HT1080 (cell line): ENCODE measurements at places on chromosomes 6 and 20. TPM values are rescaled to one million over a fixed set of nuclear protein-coding genes. Genes with fewer than 3 reads are reported as not detected.
A peak's percentile ranks its signal among the peaks of the same experiment; 100 is the strongest.

DNA sequence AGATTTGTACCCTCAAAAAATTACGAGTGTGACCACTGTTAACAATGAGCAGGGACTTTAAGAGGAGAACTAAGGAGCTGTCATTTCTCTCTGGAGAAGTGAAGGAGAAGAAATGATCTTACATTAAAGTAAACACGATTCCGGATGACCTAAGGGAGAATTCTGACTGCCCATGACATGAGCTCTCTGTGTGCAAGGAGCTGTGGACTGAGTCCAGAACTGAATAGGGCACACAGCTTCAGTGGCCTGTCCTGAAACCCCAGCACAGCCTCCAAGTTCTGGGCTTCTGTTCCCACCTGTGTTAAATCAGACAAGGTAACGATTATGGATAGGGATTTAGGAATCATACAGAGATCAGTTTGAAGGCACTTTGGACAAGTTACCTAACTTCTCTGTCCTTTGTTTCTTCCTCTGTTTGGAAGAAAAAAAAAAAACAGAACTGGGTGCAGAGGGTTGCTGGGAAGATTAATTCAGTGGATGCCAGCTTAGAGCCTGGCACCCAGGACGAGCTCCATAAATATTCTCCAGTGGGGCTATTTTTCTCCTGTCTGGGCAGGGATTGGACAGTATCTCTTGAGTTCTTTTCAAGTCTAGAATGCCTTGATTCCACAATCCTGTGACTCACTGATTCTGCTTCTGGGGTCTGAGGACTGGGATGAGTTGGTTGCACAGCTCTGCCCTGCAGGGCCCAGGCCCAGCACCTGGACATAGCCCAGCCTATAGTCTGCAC is 65.7 kb downstream of the MRPL14 start:
- peak; percentile 39 for DNase-seq

DNA sequence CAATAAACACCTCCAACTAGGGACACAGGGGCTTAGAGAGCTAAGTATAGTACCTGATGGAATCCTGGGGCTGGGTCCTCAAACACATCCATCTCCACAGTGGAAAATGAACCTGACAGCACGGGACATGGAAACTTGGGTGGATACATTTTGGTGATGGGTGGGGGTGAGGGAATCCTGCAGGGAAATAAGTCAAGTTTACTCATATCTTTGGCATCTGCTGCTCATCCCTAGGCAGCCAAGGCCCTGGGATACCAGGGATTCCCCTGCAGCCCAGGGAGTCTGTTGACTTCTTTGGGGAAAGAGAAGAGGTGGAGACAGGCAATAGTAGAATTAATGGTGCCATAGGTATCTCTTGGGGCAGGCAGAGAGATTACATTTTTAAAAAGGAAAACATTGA is 6.6 kb downstream of the APOBEC2 start:
- no peak for DNase-seq

DNA sequence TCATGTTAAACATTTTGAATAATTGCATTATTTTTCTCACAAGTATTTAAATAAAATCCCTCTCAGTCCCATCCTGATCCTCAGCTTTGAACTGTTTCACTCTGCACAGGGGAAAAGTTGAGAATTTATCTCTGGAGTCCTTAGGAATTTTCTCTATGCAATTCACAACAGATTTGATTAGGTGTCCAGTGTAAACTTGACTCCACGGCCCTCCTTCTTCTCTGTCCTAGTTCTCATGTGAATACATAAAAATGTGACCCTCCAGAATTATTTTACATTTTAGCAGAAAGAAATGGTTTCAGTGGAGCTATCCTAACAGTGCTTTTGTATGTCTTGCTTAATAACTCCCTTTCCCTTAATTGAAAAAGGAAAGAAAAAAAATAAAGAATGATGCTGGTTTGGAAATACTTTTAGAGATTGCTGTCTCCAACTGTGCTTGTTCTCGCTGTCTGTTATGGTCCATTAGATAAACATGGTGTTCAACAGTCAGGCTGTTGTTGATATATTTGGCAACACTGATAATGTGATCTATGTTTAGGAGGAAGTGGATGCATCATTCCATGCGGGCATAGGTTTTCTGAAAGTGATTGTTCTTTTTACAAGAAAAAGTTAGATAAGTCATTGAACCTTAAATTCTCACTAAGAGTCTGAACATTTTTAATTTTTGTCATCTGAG is 599.4 kb upstream of the CITED2 start:
- peak; percentile 64 for DNase-seq

DNA sequence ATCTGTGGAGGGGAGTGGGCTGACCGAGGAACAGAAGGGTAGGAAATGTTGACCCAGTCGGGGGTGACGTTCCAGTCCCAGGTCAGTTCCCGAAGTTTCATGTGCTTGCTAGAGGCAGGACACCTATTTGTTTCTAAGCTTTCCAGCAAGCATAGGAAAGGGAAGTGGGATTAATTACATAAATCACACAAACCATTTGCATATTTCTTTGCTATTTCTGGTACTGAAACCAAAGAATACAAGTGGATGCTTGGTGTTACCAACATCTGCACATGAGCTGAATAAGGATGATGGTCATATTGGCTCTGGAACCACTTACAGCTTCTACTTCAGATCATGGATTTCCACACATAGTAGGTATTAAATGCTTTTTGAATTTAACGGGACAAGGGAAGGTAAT is 546.5 kb downstream of the PRKN start:
- no peak for DNase-seq

DNA sequence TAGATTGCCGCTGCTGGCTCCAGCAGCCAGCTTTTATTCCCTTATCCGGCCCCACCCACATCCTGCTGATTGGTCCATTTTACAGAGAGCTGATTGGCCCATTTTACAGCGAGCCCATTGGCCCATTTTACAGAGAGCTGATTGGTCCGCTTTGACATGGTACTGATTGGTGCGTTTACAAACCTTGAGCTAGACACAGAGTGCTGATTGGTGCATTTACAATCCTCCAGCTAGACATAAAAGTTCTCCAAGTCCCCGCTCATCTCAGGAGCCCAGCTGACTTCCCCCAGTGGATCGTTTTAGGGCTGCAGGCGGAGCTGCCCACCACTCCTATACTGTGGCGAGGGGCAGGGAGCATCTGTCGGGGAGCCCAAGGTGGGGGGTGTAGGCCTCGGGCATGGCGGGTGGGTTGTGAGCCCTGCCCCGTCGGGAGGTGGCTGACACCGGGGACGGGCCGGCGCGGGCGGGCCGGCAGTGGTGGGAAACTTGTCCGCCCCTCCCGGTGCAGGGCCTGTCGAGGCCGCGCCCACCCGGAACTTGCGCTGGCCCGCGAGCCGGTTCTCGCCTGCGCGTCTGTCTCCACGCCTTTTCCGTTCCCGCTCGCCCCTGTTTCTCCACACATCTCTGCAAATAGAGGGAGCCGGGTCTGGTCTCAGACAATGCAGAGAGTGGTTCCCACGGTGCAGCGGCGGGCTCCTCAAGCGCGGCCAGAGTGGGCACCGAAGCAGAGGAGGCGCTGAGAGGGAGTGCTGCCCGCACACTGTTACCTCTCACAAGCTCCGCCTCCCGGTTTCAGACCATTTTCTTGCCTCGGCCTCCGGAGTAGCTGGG is 86.1 kb upstream of the STMND1 start:
- DNase-seq: no peak

- peak; percentile 85 for DNase-seq
Measured at GRCh38 chr6:129672881-129673631, 36.9 kb downstream of the ARHGAP18 start.

GRCh38 chr20:61445741-61446140 is 193.7 kb downstream of the CDH4 start:
- DNase-seq: no peak

ELOVL4 gene
- total RNA-seq: 0.47 and 0.66 TPM in 2 replicates

KHDRBS2 gene
- total RNA-seq: not detected in 2 replicates

OXT gene
- not detected in 2 replicates for total RNA-seq

TGM2 gene
- 129 and 146 TPM in 2 replicates for total RNA-seq

WASF1 gene
- 12.1 and 14.2 TPM in 2 replicates for total RNA-seq
